OCI-LY7 (cell line): ENCODE measurements at places on chromosomes 5 and 9. TPM values are rescaled to one million over a fixed set of nuclear protein-coding genes. Genes with fewer than 3 reads are reported as not detected.

Gene TOMM5
- total RNA-seq: 124 and 132 TPM in 2 replicates

Gene CSF2
- total RNA-seq: not detected in 2 replicates

Gene C9orf153
- 0.27 and 0.31 TPM in 2 replicates for total RNA-seq

- no peak for DNase-seq
Measured at GRCh38 chr9:16726718-16727451, 143.6 kb downstream of the BNC2 start.

GRCh38 chr9:134611046-134611445, 30.6 kb upstream of the COL5A1 start:
- DNase-seq: no peak

- DNase-seq: no peak
Measured at GRCh38 chr9:26650325-26650724, 242.3 kb downstream of the CAAP1 start.

- no peak for DNase-seq
Measured at GRCh38 chr5:155651-156410, 35.5 kb upstream of the LRRC14B start.
